Activated CD4-positive, alpha-beta memory T cell treated with anti-CD3 and anti-CD28 coated beads, Interleukin-2, amount 10 ng/mL, durations not matched to agents 7 days and 5 days (primary cell): ENCODE measurements at places on chromosomes 13 and 19. TPM values are rescaled to one million over a fixed set of nuclear protein-coding genes. Genes with fewer than 3 reads are reported as not detected.

DNA sequence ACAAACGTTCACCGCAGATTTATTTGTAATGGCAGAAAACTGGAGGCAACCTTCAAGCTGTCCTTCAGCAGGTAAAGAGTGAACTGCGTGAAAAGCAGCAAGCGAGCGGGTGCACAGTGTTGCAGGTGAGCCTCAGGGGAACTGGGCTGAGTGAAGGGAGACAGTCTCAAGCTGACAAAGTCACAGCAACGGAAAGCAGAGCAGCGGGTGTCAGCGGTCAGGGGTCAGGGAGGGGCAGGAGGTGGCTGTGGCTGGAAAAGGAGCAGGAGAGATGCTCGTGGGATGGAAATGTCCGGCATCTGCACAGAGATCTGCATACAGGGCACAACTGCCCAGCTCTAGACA, 8.5 kb upstream of the RASA3 start:
- peak; percentile 67 for DNase-seq

DNA sequence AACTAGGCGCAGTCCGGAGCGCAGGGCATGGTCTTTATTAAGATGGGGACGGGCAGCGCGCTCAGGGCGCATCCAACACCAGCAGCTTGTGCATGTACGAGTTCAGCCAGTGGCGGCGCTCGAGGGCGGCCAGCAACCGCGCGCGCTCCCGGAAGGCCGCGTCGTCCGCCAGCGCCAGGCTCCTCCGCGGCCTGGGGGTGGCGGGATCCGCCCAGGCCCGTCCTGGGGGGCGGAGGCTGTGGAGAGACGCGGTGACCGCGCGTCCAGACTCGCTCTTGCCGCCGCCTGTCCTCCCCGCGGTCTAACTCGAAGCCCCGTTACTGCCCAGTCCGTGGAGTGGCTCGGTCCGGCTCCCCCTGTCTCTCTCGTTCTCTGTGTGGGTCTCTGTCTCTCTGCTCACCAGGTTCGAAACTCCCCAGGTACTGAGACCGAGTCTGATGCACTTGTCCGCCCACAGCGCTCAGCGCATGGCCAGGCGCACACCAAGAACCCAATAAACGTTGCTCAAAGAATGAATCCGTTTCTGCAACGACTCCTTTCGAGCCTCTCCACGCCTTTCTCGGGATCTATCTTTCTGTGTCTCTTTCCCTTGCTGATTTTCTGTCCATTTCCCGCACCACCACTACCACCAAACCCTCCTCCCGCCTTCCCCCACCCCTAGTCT, 702 bp downstream of the PTH2 start:
- DNase-seq: peak; percentile 81

DNA sequence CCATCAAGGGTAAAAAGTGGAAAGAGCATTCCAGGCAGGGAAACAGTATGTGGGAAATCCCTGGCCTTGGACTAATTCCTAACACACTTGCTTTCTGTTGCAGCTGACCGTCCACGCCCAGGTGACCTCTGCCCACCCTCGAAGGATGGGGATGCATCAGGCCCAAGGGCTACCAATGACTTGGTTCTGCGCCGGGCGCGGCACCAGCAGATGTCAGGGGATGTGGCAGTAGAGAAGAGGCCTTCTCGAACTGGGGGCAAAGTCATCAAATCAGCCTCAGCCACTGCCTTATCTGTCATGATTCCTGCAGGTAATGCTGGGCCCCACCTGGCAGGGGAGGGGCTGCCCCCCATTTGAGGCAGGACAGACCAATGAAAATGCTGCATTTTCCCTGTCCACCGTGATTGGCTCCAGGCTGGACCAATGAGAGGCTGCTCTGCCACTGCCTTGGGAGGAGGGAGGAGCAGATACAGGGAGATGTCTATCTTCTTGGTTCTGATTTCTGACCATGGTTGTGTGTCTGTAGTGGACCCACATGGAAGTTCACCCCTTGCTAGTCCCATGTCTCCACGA, 12.6 kb downstream of the DNASE2 start:
- no peak for DNase-seq

The SHISA7 gene
- not detected for total RNA-seq

The MEDAG gene
- 0.08 TPM for total RNA-seq

The MLLT1 gene
- 35.6 TPM for total RNA-seq

The MYH14 gene
- not detected for total RNA-seq
